ENCODE measurements at places on chromosomes 7 and 10.

- DNase-seq, result no peak
Measured at GRCh38 chr7:12066521-12066920, 144.6 kb upstream of the TMEM106B start.

DNA sequence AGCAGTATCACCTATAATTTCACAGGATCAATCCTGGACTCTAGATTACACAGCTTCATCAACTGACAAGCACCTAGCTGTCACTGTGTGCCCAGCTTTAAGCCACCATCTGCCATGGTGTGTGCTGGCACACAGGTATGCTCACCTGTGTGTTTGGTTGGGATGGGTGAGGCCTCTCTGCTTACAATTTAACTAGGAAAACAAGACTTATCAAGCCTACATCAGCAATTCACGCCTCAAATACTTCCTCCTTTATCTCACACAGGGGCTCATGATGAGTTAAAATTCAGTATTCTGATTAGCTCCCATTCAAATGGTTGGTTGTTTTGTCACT is 608.2 kb downstream of the PARD3 start:
- DNase-seq, result no peak

GRCh38 chr7:2109936-2110609 is 122.7 kb downstream of the MAD1L1 start:
- DNase-seq, result no peak

- DNase-seq, result no peak
Measured at GRCh38 chr7:9242636-9243035, 809.2 kb downstream of the NXPH1 start.

DNA sequence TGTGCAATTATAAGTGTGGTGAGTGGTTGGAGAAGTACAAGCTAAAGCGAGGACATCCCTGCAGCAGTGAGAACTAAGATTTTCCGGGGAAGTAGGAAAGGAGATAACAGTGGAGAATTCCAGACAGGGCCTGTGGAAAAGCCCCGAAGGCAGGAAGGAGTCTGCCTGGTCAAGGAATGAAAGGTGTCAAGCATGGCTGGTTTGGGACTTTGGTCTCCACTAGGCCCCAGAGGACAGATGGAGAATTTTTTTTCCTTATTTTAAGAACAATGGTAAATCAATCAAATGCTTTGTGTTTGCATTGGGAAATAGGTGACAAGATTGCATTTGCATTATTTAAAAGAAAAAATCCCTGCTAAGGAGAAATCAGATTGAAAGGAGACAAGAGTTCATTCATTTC is 3.2 kb upstream of the CEP55 start:
- no peak for DNase-seq

DNA sequence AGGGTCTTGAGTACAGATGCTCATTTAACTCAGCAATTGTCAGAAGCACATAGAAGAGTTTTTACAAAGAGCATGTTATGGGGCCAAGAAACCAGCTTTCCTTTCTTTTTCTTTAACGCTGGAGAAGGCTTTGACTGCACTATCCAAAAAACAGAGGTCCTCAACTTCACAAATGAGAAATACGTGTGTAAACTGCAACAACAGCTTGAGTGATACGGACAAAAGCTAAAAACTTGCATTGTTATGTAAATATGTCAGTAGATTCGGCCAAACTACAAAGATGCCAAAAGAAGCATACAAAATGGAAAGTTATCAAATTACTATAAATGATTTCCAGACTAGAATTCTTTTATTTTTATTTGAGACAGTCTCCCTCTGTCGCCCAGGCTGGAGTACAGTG is 62.4 kb upstream of the C10orf90 start:
- no peak for DNase-seq

- DNase-seq, result no peak
Measured at GRCh38 chr7:134873253-134873652, 93.8 kb downstream of the CALD1 start.

Data from T-helper 1 cell (primary cell).